Stimulated activated CD8-positive, alpha-beta memory T cell treated with anti-CD3 and anti-CD28 coated beads, Interleukin-4, amount 100 ng/mL, for 4 hours (primary cell): ENCODE measurements at places on chromosomes 11 and 22.

DNA sequence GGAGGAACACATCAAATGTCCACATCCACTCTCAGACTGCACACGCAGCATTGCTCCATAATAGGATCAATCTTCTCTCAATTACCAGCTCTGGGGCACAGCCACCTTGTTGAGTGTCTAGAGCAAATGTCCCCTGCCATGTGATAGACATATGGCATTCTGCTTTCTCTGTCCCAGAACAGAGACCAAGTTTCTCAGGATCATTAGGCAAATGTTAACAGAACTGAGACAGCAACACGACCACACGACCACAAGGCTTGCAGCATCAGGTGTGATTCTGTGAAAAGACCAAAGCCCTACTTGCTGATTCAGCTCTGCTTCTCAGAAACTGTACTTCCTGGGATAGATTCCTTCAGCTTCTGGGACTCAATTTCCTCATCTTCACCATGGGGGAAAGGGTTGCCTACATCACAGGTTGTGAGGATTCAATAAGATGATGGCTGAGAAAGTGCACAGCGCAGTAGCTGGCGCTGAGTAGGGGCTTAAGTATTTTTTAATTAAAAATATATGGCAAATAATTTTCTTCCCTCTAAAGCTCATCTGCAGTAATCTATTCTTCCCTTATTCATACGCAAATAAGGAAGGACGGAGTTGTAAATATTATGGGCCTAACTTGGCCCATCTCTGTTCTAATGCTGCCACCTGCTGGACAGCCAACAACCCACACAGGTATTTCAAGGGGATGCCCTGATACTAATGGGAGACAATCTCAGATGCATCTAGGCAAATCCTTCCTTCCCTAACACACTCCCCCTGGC, 54.3 kb upstream of the USP47 start:
- DNase-seq: peak; percentile 47

- no peak for DNase-seq
These were observed 23.3 kb downstream of the SAMM50 start for GRCh38 chr22:43978558-43978957.

- no peak for DNase-seq
These were observed 24.0 kb downstream of the PLAAT3 start for GRCh38 chr11:63590024-63590788.

DNA sequence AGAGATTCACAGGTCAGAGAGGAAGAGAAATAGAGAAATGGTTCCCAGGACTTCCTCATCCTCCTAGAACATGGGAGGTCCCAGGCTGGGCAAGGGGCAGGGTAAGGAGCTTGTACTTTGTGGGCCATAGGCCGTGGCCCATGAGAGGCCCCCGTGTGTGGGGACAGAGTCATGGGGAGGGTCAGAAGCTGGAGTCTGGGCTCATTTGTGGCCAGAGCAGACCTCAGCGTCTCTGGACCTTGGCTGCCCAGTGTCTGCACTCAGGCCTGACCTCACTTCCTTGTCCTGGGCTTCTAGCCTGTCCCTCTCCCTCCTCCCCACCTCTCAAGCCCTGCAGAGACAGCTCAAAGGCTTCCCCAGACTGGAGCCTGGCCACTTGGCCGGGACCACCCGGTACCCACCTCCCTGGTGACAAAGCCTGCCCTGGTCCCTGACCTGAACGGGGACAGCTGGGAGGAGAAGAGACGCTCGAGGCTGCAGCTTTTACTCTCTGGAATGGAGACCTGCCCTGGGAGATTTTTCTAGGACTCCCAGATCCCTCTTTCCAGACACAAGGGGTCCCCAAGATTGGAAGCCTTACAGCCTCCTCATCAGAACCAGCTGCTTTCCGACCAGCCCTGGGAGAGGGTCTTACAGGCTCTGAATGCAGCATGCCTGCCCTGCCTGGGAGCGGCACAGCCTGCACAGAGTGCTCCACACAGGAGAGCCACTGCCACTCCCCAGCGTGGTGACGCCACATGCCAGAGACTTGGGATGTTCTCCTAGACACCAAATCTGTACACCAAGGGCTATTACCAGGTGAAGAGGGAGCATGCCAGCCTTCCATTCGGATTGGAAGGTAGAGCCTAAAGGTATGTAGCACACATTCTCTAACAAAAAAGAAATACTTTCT, 569.0 kb upstream of the B3GAT1 start:
- DNase-seq: no peak

DNA sequence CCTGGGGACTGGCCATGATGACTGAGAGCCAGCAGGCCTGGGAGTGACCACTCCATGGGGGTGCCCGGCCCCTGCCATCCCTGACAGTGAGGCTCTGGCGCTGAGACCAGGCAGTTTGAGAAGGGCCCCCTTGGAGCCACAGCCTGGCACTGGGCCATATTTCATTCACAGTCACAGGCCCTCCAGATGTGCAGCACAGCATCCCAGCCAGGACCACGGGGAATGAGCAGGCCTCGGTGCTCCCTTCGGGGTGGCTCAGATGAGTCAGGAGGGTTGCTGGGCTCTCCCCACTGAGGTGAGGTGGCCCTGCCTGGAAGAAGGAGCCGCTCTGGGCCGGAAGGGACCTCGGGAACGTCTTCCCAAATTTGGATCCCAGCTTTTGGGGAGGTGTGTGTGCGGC, 53.0 kb downstream of the GRAMD4 start:
- DNase-seq: no peak

DNA sequence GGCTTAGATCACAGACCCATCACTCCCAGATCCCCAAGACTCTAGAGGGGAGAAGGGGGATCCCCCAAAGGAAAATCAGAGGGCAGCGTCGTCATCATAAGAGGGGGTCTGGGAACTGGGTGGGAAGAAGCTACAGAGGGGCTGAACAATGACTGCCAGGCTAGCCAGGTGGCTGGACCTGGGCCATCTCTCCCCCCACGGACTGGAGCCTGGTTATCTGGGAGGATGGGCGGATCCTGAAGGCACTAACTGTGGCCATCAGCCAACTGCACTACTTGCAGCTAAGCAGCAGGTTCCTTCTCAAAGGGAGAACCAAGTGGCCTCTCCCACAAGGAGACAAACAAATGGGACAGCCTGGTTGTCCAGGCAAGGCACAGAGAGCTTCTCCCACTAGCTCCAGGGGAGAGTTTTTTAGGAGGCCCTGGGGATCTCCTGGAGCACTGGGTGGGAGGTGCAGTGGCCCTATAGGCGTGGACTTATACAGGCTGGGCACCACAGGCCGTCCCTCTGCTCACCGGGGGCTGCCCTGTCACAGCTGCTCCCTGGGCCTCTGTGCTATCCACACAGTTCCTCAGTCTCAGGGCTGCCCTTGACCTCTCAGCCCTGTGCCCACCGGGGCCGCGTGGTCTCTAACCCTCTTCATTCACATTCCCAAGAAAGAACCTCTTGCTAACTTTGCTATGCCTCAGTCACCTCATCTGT, 15.4 kb downstream of the P2RY6 start:
- DNase-seq: no peak

DNA sequence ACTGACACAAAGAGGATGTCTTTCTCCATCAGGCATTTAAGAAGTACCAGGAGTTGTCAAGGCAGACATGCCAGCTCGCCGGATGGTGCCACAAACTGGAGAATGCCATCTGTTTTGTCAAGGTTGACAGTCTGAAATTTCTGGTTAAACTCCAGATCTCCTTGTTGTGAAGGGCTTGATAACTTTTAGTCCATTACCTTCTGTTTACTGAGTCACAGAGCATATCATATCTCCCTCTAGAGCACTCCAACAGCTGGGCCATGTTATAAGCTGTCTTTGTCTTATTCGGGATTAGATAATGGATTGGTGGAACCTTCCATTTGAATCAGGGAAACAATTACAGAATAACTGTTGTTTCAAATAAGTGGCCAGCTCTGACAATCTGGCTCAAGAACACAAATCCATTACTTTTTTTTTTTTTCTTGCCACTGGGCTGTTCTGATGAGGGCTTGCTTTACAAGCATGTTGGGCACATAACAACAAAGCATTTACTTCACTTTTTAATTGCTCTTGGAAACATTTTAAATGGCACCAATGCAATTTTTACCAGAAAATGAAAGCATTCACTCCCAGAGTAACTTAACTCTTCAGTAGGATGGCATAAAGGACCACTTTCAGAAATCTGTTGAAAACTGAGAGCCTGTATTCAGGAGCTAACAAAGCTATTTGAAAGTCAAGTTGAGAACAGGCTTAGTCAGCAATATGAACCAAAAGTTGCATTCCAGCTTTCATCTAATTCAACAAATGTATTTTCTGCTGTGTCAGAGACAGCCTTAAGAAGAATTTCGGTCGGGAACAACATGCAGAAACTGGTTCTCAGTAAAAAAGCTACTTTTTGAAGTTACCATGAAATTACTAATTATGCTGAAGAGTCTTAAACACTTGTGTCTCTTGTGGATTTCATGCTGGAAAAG, 227.6 kb upstream of the PITPNB start:
- no peak for DNase-seq

DNA sequence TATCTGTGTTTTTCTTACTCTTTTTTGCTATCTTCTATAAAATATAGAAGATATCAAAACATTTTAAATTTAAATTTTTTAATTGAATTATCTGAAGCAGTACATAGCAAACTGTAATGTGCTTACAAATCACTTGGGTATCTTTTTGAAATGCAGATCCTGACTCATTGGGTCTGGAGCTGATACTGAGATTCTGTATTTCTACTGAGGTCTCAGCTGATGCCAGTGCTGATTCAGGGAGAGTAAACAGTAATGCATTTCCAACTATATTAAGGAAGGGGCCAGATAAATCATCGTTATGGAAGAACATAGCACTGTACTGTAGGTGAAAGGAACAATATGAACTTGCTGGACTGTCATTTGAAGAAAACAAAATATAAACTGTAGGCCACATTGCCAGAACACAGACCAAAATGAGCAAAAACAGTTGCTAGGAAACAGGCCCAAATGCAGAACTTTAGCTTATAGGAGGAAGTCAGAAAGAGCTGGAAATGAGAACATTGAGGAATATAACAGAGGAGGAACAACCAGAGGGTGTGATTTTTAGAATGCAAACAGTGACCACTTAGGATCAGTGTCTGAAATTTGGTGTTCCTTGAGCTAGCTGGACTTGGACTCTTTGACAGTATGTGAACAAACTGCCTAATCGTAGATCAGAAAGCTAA, 3.3 kb downstream of the ARL14EP start:
- no peak for DNase-seq

- no peak for DNase-seq
These were observed 71.8 kb downstream of the RBFOX2 start for GRCh38 chr22:35956850-35957249.

GRCh38 chr11:83583757-83584366, 297.7 kb upstream of the CCDC90B start:
- no peak for DNase-seq

- no peak for DNase-seq
These were observed 24.3 kb downstream of the TTC12 start for GRCh38 chr11:113338730-113339129.

GRCh38 chr11:34341931-34342533, 15.8 kb downstream of the ABTB2 start:
- DNase-seq: no peak

- no peak for DNase-seq
These were observed 93.0 kb upstream of the TOP3B start for GRCh38 chr22:22075382-22076163.

GRCh38 chr11:60978546-60979380, 7.3 kb downstream of the CD6 start:
- no peak for DNase-seq

GRCh38 chr22:45537734-45538181, 35.1 kb downstream of the FBLN1 start:
- no peak for DNase-seq

DNA sequence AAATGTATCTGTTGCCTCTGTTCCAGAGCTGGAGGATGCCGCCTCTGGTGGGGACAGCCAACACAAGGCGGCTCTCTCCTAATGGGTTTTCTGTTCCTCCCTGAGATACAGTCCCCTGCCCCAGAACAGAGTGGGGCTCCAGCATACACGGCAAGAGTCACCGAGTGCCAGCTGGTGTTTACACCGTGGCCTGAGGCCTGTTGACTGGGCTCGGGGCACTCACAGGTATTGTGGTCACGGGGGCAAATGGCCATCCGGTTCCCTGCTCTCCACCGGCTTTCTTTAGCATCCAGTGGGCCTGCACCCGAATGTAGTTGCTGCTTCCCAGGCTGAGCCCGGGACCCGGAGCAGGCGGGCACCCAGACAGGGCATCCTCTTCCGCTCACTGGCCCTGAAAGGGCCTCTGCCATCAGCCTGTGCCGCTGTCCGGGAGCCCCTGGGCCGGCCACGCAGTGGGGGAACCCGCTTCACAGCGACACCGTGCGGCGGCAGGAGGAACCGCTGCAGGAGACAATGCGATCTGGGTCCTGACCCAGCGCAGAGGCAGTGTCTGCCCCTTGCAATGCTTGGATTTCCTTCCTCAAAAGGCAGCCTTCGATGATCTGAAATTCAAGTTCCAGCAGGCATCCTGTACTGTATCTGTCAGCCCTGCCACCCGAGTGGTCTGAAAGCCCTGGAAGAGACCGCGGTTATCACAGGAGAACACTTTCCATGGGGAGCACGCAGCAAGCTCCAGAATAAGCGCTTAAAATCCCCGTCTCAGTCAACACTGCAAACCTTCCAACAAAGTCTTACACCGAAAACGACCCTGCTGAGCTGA, 859 bp upstream of the KRTAP5-5 start:
- DNase-seq: peak; percentile 20

DNA sequence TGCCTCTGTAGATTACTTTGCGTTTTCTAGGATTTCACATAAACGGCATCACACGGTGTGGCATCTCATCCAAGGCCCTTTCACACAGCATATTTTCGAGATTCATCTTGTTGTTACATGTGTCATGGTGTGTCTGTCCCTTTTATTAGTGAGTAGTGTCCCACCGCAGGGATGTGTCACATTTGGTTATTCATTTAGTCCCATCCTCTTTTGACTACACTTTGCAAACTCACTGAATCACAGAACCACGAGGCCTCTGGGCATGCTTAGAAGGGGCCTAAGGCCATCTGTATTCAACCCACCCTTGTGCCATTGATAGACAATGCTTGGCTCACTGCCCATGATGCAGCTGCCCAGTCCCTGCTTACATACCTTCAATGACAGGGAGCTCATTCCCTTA, 4.2 kb upstream of the RAC2 start:
- DNase-seq: no peak

DNA sequence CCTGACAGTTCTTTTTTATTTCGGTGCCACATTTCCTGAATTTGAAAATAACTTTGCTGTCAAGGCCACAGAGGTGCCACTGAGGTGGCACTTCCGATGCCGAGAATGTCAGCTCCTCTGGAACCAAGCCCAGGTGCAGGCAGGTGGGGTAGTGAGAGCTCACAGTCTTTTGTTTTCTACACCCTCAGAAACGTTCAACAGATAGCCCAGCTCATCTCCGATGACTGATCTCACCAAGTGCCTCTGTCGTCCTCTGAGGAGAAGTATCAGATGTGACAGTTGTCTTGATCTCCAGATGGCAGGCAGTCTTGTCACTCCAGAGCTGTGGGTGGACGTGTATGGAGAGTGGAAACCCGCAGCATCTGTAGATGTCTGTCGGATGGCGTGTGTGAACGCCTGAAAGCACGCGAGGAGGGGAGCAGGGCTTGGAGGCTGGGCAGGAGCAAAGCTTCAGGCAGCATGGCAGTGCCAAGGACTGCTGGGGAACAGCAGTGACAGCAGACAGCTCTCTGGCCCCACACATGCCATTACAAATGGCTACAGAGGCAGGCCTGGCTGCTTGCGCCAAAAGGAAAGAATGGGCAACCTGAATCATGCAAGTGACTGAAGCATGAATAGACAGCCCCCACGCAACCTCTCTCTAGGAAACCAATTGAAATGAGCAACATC, 877.0 kb downstream of the OPCML start:
- no peak for DNase-seq
